ENCODE measurements at places on chromosomes 1 and 21. TPM values are rescaled to one million over a fixed set of nuclear protein-coding genes. Genes with fewer than 3 reads are reported as not detected.

GRCh38 chr1:229370601-229371021 is 27.8 kb upstream of the CCSAP start:
- H3K27ac ChIP-seq, result no peak overlapping the region
- H3K36me3 ChIP-seq, result no peaks in the 10 kb centered on the region
- no peaks in the 10 kb centered on the region for H3K27me3 ChIP-seq
- H3K4me1 ChIP-seq, result no peaks in the 10 kb centered on the region

GRCh38 chr1:160092366-160093068 is 5.9 kb downstream of the IGSF8 start:
- H3K27ac ChIP-seq, result no peak overlapping the region
- H3K4me1 ChIP-seq, result peaks cover 18% of the 10 kb centered on the region

- no peaks in the 10 kb centered on the region for H3K27me3 ChIP-seq
- no peaks in the 10 kb centered on the region for H3K4me1 ChIP-seq
- H3K36me3 ChIP-seq, result no peaks in the 10 kb centered on the region
- no peak overlapping the region for H3K4me3 ChIP-seq
- H3K27ac ChIP-seq, result no peak overlapping the region
Observed at GRCh38 chr1:159678939-159679338, 35.5 kb downstream of the CRP start.

The ANGPTL7 gene
- 1.2 TPM for polyA plus RNA-seq

GRCh38 chr21:37118187-37118826 is 45.3 kb downstream of the TTC3 start:
- no peak overlapping the region for H3K4me3 ChIP-seq
- H3K27ac ChIP-seq, result no peak overlapping the region
- no peaks in the 10 kb centered on the region for H3K36me3 ChIP-seq
- H3K4me1 ChIP-seq, result no peaks in the 10 kb centered on the region

The NMNAT2 gene
- polyA plus RNA-seq, result under 0.01 TPM

DNA sequence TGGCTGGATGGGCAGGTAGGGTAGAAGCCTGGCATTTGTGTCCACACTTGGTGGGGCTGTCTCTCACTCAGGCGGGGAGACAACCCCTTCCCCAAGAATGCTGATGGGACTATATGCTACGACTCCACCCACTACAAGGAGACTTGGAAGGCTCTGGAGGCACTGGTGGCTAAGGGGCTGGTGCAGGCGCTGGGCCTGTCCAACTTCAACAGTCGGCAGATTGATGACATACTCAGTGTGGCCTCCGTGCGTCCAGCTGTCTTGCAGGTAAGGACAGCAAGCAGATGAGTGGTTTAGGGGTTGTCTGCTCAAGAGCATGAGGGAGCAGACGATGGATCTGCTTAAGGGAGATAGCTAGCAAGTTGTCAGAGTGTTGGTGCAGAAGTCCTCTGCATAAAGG is 15.9 kb upstream of the NASP start:
- no peak overlapping the region for H3K27ac ChIP-seq
- H3K27me3 ChIP-seq, result no peaks in the 10 kb centered on the region
- no peak overlapping the region for H3K4me3 ChIP-seq
- H3K36me3 ChIP-seq, result peaks cover 24% of the 10 kb centered on the region
- H3K4me1 ChIP-seq, result peaks cover 12% of the 10 kb centered on the region

GRCh38 chr1:239436286-239436685 is 49.9 kb downstream of the CHRM3 start:
- no peaks in the 10 kb centered on the region for H3K36me3 ChIP-seq
- no peaks in the 10 kb centered on the region for H3K27me3 ChIP-seq
- H3K4me3 ChIP-seq, result no peak overlapping the region
- no peaks in the 10 kb centered on the region for H3K4me1 ChIP-seq

DNA sequence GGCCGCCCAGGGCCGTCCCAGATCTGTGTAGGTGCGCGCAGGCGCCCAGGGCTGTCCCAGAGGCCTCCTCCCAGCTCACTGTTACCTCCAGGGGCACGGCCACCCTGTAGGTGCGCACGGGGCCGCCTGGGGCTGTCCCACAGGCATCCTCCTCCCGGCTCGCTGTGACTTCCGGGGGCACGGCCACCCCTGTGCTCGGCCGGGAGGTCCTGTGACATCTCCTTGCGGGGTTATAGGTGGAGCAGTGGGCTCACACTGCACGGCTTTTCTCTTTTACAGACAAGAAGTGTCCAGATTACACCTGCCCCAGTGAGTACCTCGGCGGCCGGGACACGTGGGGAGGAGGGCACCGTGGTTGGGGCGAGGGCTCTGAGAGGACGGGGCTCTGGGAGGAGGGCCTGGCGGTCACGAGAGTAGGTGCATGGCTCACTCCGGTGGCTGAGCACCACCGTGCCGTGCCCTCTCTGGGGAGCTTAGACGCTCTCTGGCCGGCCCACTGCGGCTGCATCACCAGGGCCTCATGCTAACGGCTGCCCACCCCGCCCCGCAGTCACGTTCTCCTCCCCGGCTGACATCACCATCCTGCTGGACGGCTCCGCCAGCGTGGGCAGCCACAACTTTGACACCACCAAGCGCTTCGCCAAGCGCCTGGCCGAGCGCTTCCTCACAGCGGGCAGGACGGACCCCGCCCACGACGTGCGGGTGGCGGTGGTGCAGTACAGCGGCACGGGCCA is 21.4 kb downstream of the COL6A1 start:
- peak; percentile 74 for DNase-seq
- H3K36me3 ChIP-seq, result peaks cover 49% of the 10 kb centered on the region
- no peak overlapping the region for H3K4me3 ChIP-seq
- peaks cover 5% of the 10 kb centered on the region for H3K4me1 ChIP-seq

GRCh38 chr1:52913537-52913936 is 8.0 kb downstream of the ECHDC2 start:
- peaks cover 7% of the 10 kb centered on the region for H3K36me3 ChIP-seq
- no peak overlapping the region for H3K27ac ChIP-seq
- no peaks in the 10 kb centered on the region for H3K4me1 ChIP-seq
- no peaks in the 10 kb centered on the region for H3K27me3 ChIP-seq
- no peak for DNase-seq

DNA sequence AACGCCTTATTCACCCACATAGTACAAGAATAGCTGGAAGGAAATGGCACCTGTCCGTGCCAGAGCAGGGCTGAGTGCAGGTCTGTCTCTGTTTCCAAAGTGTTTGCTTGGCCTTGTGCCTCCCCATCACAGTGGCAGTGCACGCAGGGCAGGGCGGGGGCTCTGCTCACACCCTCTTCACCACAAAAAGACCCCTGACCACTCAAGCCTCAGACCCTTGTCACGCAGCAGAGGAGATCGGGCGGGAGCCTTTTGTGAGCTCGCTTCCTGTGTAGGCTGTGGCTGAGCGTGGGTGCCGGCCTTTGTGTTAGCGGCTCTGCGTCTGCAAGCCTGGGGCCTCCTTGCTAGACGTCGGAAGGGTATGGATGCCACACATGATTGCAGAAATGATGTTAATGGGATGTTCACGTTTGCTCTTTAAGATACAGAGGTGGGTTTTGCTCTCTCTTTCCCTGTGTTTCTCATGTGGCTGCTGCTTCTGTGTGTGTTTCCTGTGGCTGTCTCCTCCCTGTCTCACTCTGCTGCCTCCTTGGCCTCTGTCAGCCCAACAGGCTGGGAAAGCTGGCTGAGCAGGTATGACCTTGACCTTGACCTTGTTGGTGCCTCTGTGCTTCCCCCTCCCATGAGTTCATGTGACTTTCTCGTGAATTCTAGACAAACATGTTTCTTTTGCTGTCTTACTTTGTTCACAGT is 45.4 kb downstream of the S100B start:
- DNase-seq, result peak; percentile 38
- peaks cover 100% of the 10 kb centered on the region for H3K36me3 ChIP-seq
- no peaks in the 10 kb centered on the region for H3K27me3 ChIP-seq
- no peak overlapping the region for H3K4me3 ChIP-seq

DNA sequence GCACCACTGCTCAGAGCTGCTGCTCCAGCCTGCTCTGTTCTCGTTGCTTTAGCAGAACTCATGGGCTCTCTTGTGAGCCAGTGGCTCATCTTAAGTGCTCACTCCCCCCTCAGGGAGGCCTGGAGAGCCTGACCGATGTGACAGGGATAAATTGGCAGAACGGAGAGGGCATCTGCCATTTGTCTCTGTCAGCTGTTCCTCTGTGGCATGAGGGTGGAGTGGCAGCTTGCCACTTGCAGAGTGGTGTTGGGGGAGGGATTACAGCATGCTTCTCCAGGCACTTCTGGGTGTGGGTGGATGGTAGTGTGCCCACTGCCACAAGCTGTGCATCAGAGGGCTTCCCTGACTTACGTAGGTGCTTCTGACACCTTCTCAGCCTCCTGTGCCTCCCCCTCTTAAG is 229.5 kb downstream of the PAPPA2 start:
- H3K27ac ChIP-seq, result peak overlapping the region; percentile 73
- H3K4me3 ChIP-seq, result no peak overlapping the region
- no peaks in the 10 kb centered on the region for H3K27me3 ChIP-seq
- no peaks in the 10 kb centered on the region for H3K36me3 ChIP-seq

DNA sequence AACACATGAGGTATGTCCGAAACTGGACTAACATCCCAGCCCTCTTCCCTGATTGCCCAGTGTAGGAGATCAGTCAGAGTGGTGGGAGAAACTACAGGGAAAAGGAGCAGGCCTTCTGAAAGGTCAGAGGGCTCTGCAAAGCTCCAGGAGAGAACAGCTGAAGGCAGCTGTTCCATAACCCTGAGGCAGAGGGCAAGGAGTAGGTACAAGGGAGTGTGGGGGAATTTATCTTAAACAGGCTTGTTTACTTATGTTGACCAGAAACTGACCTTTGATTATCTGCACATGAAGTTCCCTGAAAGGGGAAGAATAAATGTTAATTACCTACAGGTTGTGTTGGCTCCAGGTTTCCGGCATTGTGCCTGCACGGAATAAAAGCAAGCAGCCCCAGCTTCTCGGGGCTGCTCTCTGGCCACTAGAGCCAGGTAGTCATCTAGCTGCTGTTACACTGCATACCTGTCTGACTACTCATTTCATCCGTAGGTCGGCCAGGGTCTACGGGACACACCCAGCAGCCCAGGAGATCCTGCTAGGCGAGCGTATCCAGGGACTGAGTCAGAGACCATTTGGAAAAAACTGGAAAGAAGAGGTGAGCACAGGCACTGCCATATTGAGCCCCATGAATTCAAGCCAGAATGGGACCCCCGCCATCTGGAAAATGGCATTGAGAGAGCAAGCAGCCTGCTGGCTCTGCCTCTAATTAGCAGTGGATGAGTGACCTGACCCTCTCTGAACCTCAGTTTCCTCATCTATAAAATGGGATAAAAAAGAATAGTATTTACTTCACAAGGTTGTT is 14.9 kb upstream of the PAQR7 start:
- no peak overlapping the region for H3K27ac ChIP-seq
- no peaks in the 10 kb centered on the region for H3K4me1 ChIP-seq

DNA sequence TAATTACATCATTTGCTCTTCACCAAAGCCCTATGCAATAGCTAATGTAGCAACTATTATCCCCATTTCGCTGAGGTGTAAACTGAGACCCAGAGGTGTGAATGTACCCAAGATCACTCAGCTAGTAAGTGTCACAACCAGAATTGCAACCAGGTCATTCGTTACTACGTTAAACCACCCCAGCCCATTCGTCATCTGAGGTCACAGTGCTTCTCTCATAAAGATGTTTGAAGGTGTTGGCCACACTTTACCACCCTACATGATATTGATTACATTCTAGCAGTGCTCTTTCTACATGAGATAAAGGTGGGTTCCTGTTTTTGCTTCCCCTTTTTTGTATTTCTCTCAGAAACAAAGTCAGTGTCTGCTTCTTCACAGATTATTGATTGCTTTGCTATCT is 195.3 kb downstream of the ZBTB18 start:
- no peak overlapping the region for H3K4me3 ChIP-seq
- no peaks in the 10 kb centered on the region for H3K4me1 ChIP-seq
- no peak overlapping the region for H3K27ac ChIP-seq
- H3K27me3 ChIP-seq, result no peaks in the 10 kb centered on the region
- DNase-seq, result no peak
- no peaks in the 10 kb centered on the region for H3K36me3 ChIP-seq

GRCh38 chr1:59673573-59674450 is 140.9 kb upstream of the HOOK1 start:
- DNase-seq, result peak; percentile 74
- peaks cover 52% of the 10 kb centered on the region for H3K4me1 ChIP-seq
- H3K36me3 ChIP-seq, result no peaks in the 10 kb centered on the region

The RGS13 gene
- 2.6 TPM for polyA plus RNA-seq

DNA sequence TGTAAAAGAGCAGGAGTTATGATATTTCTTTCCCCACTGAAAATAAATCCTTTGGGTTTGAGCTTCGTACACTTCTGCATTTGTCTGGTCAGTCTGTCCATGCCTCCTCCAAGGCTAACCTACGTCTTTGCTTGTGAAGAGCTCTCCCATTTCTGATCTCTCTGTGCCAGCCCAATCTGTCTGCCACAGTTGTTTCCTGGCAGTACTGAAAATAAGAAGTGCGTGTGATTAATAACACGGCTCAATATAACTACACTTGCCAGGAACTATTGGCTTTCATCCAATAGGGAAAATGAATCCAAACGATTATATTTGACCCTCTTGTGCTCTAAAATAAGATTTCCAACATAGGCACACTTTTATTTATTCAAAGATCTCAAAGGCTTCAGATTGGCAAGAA is 19.2 kb upstream of the COL24A1 start:
- peaks cover 14% of the 10 kb centered on the region for H3K4me1 ChIP-seq
- no peaks in the 10 kb centered on the region for H3K27me3 ChIP-seq

GRCh38 chr1:50251702-50252101 is 143.0 kb downstream of the ELAVL4 start:
- no peak for DNase-seq
- H3K27ac ChIP-seq, result no peak overlapping the region
- no peaks in the 10 kb centered on the region for H3K36me3 ChIP-seq
- H3K4me3 ChIP-seq, result no peak overlapping the region
- H3K27me3 ChIP-seq, result peaks cover 13% of the 10 kb centered on the region

The NBPF6 gene
- polyA plus RNA-seq, result not detected

Measured in sigmoid colon (tissue), 7 donors.